ENCODE measurements at places on chromosomes 6 and 20. TPM values are rescaled to one million over a fixed set of nuclear protein-coding genes. Genes with fewer than 3 reads are reported as not detected.

Gene SPATS1
- polyA plus RNA-seq: not detected

Gene ZBTB9
- polyA plus RNA-seq: 6.4 TPM

- DNase-seq: no peak
Observed at GRCh38 chr6:56383160-56383559, 135.8 kb upstream of the COL21A1 start.

DNA sequence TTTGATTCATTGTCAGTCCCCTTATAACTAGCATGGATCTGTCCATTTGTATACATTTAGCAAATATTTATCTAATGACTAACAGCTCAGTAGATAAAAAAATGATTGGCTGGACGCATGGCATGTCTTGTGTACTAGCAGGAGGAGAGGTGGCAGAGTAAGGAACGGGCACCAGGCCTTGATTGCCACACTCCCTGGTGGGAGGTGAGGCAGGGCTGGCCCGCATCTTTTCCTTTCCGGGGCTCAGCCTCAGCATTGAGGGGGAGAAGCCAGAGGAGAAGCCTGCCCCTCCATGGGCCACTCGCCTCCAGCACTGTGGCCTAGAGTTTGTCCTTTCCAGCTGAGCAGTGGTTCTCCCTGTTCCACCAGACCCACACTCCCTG lies 84.9 kb upstream of the TMEM181 start:
- DNase-seq: no peak

- DNase-seq: no peak
Observed at GRCh38 chr6:128208851-128209580, 308.2 kb upstream of the THEMIS start.

DNA sequence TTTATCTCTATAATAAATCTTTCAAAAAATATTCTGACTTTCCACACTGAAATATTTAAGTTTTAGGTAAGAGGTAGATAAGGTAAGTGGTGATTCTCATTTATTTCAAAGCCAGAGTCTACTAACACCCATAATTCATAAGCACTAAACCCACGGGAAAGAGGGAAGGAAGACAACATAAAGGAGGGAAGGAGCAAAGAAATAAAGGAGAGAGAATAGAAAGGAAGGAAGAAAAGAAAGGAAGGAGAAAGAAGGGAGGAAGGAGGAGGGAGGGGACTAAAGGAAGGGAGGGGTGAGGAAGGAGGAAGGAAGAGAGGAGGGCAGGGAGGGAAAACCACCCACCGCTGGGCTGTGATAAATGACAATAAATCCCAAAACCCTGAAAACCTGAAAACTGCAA lies 25.2 kb downstream of the MAP3K5 start:
- DNase-seq: no peak
